DMS 273 treated with DMSO at 0.1 percent for 48 hours (cell line): ENCODE measurements at places on chromosomes 11 and 22.
A peak's percentile ranks its signal among the peaks of the same experiment; 100 is the strongest.

DNA sequence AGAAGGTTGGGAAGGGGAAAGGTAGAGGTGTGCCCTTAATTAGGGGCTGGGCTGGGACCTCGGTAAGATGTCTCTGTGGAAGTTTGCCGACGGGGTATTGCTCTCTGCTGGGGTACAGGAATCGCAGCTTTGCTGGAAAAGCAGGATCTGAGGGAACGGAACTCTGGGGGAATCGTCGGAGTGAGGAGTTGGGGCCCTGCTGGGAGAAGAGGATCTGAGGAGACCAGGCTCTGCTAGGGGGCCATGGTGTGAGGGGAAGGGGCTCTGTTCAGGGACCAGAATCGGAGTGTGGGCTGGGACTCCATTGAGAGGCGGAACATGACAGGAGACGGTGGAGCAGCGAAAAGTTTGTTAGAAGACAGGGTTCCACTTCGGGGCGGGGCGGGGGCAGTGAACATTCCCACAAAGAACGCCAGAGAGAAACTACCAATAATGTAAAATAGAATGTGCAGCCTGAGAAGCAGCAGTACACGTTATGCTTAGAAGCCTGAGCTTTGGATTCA, 456 bp downstream of the AAMDC start:
- peak; percentile 6 for DNase-seq

DNA sequence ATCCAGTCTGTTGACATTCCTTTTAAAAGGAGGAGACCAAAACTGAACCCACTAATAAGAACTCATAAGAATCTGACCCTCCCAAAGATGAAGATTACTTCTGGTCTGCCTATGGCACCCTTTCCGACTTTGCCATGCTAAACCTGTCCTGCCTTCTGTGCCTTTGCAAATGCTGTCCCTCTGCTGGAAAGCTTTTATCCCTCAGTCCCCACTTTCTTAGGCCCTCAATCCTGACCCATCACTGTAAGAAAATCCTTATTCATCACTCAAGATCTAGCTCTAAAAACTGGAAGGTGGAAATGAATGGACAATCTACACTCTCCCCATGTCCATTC, 10.4 kb downstream of the MPZL3 start:
- no peak for DNase-seq

DNA sequence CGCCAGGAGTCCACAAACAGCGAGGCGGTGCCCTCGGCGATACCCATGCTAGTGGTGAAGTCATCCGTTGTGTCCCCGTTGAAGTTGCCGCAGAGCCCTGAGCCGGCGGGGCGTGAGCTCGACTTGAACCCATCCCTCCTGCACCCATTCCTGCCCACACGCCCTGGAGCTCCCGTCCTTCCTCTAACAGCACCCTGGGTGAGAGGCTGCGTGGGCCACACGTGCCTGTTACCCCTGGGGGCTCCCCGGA, 8.3 kb downstream of the MUC6 start:
- no peak for DNase-seq

GRCh38 chr22:48884786-48885185, 942.9 kb downstream of the BRD1 start:
- no peak for DNase-seq

DNA sequence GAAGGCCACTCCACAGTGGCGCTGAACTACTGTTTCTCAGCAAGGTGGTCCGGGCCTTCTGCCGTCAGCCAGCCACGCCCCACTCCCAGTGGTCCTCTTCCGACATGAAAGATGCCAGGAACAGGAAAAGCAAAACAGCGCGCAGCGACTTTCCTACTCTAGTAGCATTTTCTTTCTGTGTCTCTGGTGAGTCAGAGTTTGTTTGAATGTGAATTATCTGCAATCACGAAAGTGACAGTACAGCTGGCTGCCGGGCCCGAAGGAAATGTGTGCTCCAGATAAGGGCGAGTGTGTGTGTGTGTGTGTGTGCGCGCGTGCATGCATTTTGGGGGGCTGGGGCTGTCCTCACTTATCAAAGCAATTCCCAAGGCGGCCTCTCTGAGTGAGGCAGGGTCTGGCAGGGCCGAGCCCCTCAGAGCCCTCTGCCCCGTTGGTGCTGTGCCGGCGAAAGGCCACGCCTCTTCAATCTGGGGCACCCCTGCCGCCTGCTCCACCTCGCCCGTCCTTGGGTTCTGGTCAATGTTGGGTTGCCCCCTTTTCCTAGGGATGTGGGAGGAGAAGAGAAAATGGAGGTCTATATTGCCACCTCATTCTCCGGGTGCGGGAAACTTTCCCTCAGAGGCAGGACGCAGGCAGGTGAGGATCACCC, 288.5 kb downstream of the KIRREL3 start:
- no peak for DNase-seq

DNA sequence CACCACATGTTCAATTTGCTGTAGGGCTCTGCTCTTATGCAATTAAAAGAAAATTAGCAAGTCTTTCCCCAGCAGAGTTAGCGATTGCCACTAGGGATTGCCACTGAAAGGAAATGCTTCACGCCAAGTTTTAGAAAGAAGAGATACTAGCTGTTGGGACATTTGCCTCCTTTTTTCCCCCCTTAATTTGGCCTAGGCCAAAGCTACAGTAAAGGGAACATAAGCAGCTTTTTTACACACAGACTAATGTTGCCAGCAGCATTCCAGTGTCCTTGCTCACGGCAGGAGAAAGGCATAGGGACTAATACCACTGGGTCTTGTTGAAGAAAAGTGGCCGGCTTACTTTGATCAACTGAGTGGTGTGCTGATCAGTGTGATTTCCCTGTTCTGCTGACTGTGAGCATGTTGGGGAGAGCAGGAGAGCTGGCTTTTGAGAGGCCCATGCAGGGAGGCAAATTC, 71.2 kb downstream of the PHF21A start:
- no peak for DNase-seq

GRCh38 chr11:117919341-117919740, 9.9 kb downstream of the TMPRSS13 start:
- DNase-seq = no peak

- DNase-seq = no peak
Observed at GRCh38 chr11:126175393-126175792, 36.1 kb downstream of the RPUSD4 start.

GRCh38 chr11:10247011-10247410, 47.0 kb downstream of the SBF2 start:
- no peak for DNase-seq

GRCh38 chr11:35525501-35526175, at the start of gene PAMR1:
TSS of gene PAMR1 (minus strand) at chr11:35525616. CDS start at chr11:35525585, 31 bp downstream.
- DNase-seq = no peak

DNA sequence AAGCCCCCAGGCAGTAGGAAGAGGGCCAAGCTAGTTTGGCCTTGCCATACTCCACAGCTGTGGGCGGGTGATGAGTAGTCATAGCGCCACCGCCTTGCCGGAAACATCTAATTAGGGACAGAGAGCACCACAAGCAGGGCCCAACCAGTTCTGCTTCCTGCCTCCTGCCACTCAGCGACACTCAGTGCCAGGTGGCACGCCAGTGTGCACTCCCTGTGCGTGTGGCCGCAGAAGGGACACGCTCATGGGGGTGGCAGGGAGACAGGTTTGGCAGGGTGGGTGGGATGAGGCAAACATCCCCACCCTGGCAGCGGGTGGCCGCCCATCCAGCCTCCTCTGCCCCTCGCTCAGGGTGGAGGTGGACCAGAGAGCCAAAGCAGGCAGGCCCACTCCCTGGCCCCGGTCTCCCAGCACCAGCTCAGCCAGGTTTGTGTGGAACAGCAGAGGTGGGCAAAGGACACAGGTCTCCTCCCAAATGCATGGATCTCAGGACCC, 4.9 kb downstream of the OVOL1 start:
- no peak for DNase-seq

DNA sequence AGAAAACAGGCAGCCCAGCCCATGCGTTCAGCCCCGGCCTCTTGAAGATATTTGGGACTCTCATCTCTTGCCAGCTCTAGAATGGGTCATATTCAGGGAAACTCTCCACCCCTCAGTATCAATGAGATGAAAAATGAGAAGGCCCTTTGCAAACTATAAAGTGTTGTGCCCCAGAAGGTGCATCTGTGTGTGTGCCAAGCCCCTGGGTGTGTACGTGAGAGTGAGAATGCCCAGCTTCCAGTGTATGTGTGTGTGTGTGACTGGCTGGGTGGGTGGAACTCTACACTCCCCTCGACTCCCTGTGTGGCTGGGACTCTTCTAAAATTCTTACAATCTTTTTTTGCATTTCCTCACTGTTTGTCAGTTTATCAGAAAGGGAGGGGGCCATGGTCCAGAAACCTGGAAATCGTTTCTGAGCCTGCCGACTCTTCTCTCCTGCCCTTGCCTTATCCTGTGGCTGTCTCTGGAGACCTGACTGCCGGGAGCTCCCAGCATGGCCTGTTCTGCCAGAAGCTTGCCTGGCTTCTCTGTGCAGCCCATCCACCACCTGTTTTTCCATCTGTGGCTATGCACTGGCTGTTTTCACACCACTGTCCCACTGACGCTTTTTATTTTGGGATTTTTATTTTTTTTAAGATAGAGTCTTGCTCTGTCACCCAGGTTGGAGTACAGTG, 1.2 kb downstream of the P2RY6 start:
- DNase-seq = peak; percentile 28

DNA sequence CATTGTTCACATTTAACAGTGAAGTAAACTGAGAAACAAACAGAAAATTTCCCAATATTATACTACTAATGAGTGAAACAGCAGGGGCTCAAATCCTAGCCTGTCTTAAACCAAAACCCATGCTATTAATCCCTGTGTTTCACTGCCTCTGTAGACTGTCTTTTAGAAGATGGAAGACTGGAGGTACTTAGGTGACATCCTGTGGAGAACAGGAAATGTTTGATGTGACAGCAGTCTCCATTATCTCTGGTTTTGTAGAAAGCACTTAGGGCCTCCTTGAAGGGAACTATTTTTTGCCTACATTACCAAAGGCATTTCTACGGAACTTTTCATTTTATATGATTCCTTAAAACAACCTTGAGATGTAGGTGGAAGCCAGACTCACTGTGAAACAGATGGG, 288.1 kb upstream of the SORL1-AS1 start:
- DNase-seq = peak; percentile 18

GRCh38 chr11:16148301-16148931, 207.9 kb downstream of the SOX6 start:
- DNase-seq = no peak

DNA sequence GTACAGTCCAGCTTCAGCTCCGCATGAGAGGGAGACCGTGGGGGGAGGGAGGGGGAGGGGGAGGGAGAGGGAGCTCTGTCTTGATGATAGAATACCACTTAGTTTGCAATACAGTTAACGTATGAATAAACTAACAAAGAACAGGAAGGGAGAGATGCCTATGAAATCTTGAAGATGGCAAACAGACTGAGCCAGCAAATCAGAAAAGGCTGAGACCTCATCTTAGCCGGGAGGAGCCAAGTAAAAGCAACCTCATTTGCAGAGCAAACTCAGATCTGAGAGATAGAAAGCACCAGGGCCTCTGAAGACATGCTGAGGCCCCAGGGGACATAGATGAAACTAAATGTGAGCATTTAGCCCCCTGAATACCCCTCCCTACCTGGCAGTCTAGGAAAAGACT, 23.0 kb downstream of the APLP2 start:
- DNase-seq = no peak

DNA sequence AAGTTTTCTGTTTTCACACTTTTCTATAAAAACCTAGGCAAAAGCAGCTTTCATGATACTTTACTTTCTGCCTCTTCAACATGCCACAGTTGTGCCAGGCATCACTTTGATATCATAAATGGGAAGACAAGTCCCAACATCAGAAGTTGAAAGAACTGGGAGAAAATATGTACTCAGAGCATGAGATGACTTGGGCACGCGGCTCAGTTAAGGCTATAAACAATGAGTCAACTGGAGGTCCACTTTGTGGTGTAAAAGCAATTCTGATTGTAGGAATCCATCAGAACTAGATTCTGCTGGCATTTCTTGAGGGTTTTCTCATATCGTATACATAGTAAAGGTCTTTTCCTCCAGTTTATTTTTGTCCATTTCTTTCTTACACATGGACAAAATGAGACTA, 109.7 kb upstream of the USP47 start:
- no peak for DNase-seq

GRCh38 chr11:64925536-64926436, 1.3 kb downstream of the PPP2R5B start:
- no peak for DNase-seq

- DNase-seq = no peak
Observed at GRCh38 chr11:44785856-44786607, 59.3 kb downstream of the TSPAN18 start.

DNA sequence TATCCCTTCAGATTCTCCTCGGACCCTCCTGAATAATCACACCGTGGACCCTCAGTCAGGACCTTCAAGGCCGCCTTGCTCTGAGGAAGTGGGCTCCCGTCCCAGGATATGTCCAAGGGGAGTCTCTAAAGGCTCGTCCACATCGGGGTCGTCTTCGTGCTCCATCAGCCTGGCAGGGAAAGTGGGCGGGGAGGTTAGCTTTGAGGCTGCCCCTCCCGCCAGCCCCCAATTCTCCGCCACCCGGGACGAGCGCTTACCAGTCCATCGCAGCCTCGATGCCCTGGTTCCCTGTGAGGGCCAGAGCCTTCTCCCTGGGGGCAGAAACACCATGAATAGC, 472 bp downstream of the UBXN1 start:
- no peak for DNase-seq

DNA sequence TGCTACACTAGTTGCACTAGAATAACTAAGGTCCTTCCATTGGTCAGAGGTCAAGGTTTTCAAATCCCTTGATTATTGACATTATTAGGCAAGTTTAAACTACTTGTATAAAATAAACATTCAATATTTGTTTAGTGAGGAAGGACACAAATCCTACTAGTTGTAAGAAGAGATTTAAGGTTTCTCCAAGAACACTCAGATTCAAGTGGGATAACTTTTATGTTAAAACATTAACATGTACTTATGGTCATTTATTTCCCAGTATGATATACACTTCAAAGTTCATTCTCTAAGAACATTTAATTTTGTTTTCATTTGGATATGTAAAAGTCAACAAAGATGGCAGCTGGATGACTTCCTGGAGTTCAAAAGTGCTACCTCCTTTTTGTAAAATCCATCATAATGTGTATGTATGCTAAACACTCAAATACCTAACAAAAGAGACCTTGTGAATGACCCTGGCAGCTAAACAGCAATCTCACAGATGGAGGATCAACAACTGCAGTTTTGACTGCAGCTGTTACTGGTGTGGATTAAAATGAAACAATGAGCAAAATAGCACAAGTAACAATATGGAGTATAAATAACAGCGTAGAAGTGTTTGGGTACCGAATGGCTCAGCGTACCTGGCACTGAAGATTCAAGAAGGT, 1.5 kb downstream of the CCDC90B start:
- DNase-seq = no peak

GRCh38 chr11:37298173-37298572, 700.1 kb upstream of the RAG2 start:
- no peak for DNase-seq

- no peak for DNase-seq
Observed at GRCh38 chr22:36196254-36197064, 5.2 kb downstream of the APOL4 start.

- no peak for DNase-seq
Observed at GRCh38 chr22:39434243-39434653, 22.6 kb upstream of the MGAT3 start.

GRCh38 chr22:48894804-48895250, 932.8 kb downstream of the BRD1 start:
- DNase-seq = no peak

GRCh38 chr11:27012234-27012921, 18.5 kb downstream of the FIBIN start:
- DNase-seq = peak; percentile 35

GRCh38 chr11:76772783-76773106, 10.4 kb upstream of the TSKU start:
- no peak for DNase-seq

GRCh38 chr11:107427569-107428180, 29.9 kb downstream of the CWF19L2 start:
- no peak for DNase-seq
